ENCODE measurements at places on chromosomes 1 and 21.
A peak's percentile ranks its signal among the peaks of the same experiment; 100 is the strongest.

- no peak for DNase-seq
Measured at GRCh38 chr1:54274448-54274847, 74.5 kb downstream of the MRPL37 start.

GRCh38 chr1:212949771-212950170, 570 bp upstream of the VASH2 start:
- no peak for DNase-seq

GRCh38 chr1:55965981-55966461, 613.3 kb downstream of the PLPP3 start:
- DNase-seq, result no peak

GRCh38 chr21:20272791-20273362, 725.3 kb upstream of the NCAM2 start:
- DNase-seq, result peak; percentile 82

GRCh38 chr1:179082999-179083335, 1.1 kb downstream of the TOR3A start:
- DNase-seq, result no peak

- no peak for DNase-seq
Measured at GRCh38 chr1:94239796-94240195, 2.4 kb upstream of the ARHGAP29 start.

DNA sequence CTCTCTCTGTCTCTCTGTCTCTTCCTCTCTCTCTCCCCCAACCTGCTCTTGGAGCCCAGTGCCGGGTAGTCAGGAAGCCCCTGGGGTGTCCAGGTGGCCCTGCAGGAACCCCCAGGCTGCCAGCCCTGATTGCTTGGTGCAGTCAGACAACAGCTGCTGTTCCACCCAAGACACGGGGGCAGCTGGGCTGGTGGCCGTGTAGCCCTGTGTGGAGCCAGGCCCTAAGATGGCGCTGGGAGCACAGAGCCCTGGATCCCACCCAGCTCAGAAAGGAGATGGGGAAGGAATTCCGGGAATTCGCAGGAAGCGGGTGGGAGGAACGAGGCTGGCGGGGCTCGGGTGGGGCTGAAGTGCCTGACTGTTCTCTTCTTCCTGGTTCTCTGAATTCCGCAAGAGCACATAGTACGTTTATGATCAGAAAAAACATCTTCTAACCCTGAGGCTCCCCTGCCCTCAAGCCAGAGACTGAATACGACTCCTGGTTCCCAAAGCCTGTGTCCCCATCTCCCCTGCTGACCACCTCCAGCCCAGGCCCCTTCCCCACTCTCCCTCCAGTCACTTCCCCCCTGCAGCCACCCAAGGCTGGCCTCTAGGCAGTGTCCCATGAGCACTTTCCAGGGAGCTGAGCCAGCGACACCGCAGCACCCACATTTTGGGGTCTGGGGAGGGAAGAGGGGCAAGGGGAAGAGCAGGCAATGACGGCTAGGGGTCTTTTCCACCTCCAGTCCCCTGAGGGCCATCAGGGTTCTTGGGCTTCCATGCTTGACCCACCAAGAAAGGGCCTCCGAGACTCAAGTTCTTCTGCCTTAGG, 55.0 kb downstream of the WNT9A start:
- no peak for DNase-seq

GRCh38 chr1:110433213-110433612, 17.7 kb upstream of the PROK1 start:
- DNase-seq, result no peak

DNA sequence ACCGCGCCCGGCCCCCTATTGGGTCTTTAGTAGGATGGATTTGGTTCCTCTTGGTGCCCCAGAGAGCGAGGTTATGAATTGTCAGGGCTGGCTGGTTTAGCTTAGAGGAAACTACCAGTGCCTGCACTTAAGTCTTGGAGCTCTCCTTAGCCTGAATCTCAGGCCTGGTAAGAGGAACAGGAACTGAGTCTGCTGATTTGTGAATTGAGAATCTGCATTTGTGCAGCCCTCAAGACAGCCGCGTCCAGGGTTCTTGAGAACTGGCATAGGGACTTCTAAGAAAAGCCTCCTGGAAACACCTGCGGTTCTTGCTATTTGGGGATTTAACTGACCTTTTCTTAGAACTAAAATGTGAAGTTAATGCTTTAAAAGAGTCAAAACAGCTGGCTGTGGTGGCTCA, 1.7 kb downstream of the NECAP2 start:
- DNase-seq, result no peak

DNA sequence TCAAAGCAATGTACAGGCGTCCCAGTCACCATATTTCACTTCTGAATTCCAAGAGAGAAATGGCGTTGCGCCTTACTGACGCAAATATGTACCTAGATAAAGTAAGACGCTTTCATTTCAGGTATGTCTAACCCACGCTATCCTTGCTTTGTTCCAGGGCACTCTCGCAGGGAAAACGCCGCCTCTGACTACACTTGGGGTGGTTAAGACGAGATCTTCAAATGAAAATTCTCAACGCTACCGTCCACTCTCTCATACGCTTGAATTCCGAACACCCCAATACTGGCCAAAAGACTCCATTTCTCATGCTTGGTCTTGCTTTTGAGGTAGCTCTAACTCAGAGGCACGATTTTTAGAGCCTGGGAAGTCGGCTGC, 736 bp upstream of the ZMPSTE24 start:
- DNase-seq, result peak; percentile 24

- no peak for DNase-seq
Measured at GRCh38 chr1:46341222-46342083, 846 bp downstream of the NSUN4 start.

DNA sequence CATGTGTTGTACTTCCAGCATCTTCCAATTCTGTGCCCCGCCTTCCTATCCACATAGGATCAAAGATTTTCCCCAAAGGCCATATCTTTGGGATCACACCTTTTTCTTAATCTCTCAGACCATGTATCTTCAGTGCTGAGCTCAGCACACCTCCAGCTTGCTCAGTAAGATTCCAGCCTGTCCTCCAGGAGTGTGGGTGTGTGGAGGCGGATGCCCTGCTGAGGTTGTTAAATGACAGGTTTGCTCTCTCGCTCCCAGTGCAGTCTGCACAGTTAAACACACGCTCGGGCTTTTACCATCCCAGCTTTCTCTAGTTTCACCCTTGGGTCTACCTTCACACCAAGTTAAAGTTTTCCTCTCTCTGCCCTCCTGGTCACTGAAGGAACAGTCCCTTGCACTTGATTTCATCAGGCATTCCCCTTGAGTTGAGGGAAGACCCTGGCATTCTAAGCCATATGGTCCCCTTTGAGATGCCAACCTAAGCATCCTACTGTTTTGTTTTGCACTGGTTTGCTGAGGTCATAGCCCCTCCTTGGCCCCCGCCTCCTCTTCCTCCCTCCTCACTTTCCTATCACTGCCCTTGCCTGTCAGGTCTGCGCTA, 13.7 kb downstream of the MYOG start:
- DNase-seq, result no peak

DNA sequence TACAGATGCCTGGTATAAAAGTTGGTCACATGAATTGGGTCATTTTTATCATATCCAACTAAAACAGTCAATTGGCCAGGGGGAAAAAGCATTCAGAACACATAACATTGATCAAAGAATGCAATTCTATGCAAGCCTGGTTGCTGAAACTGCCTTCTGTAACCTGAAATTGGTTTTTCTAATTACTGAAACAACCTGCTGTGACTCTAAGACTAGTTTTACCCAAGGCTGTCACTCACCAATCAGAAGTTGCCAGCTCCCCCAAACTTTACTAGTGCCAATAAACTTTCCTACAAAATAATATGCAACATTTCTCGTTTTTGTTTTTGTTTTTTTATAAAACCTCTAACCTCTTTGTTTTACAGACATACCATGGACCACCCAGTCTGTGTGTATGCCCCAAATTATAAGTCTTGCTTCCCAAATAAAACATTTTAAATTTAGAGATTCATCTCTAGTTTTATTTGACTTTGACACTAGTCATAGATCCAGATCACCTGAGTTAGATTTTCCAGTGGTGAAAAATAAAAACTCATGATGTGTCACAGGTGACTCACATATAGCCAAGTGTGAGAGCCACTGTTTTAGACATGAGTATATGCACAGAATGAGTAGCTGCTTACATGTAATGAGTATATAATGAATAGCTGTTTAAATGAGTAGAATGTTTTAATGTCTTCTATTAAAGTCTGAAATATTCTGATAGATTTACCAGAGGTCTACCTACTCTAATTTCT, 64.2 kb upstream of the CR2 start:
- DNase-seq, result no peak

- DNase-seq, result no peak
Measured at GRCh38 chr21:27567381-27567780, 600.5 kb upstream of the ADAMTS5 start.

GRCh38 chr1:27368869-27369582, 2.3 kb upstream of the MAP3K6 start:
- DNase-seq, result no peak

DNA sequence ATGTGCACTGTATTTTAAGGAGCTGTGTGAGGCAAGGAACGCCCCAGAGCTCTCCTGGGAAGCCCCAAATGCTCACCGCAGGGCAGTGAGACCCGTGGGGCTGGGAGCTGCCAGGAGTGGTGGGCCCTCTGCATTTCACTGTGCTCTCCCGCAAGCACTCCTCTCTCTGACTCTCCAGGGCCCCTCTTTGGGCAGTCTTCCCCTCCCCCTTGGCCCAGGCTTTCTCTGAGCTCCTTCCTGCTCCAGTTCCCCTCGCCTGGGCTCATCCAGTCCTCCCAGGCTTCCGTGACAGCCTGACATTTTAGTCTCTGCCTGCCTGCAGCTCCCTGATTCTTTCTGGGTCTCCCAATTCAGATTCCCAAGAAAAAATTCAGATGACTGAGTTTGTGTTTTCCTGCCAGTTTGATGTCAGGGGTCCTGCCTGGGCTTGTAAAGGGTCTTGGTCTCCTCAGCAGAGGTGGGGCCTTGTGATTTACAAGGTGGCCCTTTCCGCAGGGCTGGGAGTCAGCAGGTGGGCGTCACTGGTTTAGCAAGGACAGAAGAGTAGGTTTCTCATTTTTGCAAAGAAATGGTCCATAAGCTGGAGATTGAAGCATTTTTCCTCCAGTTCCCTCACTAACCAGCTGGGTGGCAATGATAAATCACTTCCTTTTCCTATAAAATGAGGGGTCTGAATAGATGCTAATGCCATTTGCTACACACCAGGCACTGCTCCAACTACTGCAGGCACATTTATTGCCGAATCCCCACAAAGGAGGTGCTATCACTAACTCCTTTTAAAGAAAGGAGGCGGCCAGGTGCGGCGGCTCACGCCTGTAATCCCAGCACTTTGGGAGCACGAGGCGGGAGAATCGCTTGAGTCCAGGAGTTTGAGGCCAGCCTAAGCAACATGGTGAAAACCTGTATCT, 1.9 kb upstream of the CA6 start:
- no peak for DNase-seq

DNA sequence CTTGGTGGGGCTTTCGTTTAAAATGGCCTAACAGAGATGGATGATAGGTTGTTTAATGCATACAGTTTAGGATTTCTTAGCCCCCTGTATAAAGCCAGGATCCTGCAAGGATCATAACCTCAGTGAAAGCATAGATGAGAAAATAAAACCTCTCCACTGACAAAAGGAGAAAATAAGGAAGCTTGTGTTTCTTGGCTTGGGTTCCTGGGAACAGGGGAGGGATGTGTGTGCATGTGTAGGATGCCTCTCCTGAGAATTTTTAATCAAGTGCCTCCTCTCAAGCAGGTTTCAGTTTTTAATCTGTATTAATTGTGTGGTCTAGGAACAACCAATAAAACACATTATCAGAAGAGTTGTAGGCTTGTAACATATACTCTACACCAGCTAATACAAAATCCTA, 26.1 kb downstream of the PRKACB start:
- no peak for DNase-seq

GRCh38 chr1:203156280-203156679, 19.3 kb downstream of the MYBPH start:
- no peak for DNase-seq

DNA sequence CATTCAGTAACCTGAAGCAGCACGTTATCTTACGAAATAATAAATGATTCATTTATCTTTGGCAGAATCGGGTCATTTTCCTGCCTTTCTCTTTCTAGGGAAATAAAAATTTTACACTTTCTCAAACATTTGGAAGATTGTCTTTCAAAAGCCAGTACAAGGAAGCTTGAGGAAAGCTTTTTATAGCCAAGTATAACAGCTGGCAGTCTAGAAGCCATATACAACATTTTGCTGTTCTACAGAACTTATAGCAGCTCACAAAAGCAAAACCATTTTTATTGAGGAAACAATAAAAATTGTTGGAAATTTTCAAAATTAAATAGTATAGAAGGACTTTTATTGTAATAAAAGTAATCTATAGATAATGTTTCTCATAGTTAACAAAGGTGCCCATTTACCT, 448.6 kb downstream of the SMYD3 start:
- DNase-seq, result no peak

GRCh38 chr1:3599816-3600215, 11.5 kb downstream of the MEGF6 start:
- no peak for DNase-seq

GRCh38 chr1:157457279-157457678, 95.0 kb downstream of the FCRL5 start:
- no peak for DNase-seq

GRCh38 chr21:17784180-17784598, 35.0 kb downstream of the C21orf91 start:
- DNase-seq, result no peak

DNA sequence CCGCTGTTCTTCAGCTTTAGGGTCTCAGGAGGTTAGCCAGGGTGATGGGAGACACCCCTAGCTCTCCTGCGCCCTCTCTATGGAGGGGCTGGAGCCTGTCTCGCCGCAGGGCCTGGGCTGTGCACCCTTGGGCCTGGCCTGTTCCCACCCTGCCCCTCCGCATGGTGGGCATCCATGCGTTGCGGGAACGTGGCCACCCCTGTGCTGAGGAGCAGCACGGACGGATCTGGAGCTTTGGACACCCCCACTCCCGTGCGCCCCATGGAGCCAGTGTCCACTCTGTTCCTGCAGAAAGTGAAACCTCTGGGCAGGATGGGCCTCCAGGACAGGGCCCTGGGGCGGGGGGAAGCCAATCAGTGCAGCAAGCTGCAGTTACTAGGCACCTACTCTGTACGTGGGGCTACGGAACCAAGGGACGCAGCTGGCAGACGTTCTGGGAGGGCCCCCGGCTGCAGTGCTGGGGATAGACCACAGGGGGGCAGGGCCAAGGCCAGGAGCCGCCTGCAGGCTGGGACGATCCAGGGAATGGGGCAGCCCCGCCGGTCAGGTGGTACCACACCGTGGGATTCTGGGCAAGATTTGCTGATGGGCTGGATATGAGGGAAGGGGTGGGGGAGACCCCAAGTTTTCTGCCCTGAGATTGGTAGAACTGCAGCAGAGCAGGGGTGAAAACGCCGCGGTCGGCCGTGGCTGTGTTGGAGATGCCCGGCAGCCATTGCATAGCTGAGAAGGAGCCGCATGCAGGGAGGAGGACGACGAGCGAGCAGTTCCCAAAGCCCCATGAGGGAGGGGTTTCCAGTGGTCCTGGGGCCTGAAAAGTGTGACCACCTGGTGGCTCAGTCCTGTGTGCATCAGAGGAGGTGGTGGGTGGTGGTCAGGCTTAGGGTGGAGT, 43.3 kb downstream of the TP73 start:
- no peak for DNase-seq

DNA sequence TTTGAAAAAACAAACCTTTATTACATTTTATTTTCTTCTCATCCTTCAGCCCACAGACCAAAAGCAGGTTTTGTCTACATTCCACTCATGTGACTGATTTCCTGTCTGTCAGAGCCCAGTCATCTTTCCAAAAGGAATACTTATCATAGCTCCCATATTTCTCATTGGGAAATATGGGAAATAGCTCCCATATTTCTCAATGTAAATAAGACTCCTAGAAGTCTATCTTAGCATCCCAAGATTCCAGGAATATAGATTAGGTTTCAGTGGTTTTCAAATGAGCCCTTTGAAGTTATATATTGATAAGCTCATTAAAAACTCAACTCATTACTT, 19.1 kb upstream of the NRDC start:
- no peak for DNase-seq
